ENCODE measurements at places on chromosomes 7 and 10. TPM values are rescaled to one million over a fixed set of nuclear protein-coding genes. Genes with fewer than 3 reads are reported as not detected.
A peak's percentile ranks its signal among the peaks of the same experiment; 100 is the strongest.

Gene SEMA4G
- 0.56 TPM for total RNA-seq

Gene TFPI2
- 48.9 TPM for total RNA-seq

Gene ALKBH4
- 6.1 TPM for total RNA-seq

Gene CHAT
- total RNA-seq = not detected

Gene MKRN1
- 83.0 TPM for total RNA-seq

DNA sequence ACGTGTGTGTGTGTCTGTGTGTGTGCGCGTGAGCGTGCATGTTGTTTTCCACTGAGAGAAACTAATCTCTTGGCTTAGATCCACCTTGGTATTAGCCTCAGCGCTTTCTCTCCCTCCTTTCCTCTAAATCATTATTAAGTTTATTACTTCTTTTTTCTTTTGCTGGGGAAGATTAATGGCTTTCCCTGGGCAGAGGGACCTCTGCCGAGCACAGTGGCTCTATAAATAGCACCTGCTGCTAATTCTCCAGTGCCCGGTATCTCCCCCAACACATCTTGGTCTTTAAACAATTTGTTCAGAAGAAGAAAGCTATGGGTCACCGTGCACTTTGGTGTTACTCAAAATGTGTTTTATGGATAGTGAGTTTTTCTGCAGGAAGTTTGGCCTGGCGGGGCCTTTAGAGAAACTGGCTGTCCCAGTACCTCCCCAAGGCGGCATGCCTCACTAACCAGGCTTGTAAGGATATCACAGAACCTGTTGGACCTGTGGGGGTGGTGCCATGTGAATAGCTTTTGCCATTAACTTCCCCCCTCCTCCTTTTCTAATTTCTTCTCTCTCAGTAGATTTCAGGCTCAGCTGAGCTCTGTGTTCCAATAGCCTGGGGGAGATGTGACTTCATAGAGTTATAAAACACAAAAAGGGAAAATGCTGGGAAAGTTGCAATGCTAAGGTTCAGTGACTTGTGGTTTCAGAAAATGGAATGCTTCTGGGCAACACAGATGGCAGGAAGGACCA lies 70.1 kb upstream of the RAB11FIP2 start:
- H3K27ac ChIP-seq = no peak overlapping the region
- DNase-seq = no peak
- no peak overlapping the region for H3K4me3 ChIP-seq
- H3K4me1 ChIP-seq = no peaks in the 10 kb centered on the region

DNA sequence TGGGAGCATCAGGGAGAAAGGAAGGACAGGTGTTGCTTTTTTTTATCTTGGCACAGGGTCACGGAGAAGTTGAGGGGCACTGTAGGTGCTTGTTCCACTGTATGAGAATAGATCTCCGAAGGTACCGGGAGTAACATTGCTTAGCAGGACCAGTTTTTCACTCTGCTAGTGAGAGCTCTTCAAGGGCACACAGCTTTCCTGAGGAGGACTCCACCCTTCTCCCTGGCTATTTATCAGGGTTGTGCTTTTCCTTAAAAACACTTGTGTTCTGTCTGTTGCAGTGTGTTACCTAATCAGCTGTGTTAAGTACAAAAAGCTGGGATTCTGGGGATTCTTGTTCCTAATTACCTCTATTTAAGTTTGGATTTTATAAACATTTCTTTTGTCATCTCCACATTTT lies 160.5 kb downstream of the SND1 start:
- H3K4me3 ChIP-seq = no peak overlapping the region
- H3K4me1 ChIP-seq = peaks cover 10% of the 10 kb centered on the region
- DNase-seq = no peak
- no peaks in the 10 kb centered on the region for H3K27me3 ChIP-seq
- H3K27ac ChIP-seq = no peak overlapping the region

DNA sequence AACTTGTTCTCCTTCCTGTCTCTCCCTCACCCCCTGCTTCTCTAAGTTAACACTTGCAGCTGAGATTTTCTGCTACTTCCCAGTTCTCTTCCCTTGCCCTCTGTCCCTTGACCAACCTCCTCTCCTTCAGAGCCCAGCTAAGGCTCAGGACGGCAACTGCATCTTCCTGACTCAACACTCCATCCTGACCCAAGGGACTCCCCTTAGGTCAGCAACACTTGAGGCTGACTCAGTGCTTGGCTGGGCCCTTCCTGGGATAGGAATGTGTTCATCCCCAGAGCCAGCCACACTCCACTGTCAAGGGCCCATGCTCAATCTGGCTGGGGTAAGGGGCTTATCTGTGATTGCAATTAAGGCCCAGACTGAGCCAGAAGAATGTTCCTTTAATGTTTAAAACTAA lies 3.4 kb downstream of the CALHM2 start:
- H3K4me3 ChIP-seq = no peak overlapping the region
- no peak overlapping the region for H3K27ac ChIP-seq
- DNase-seq = peak; percentile 87
- peaks cover 11% of the 10 kb centered on the region for H3K4me1 ChIP-seq
- no peaks in the 10 kb centered on the region for H3K27me3 ChIP-seq

DNA sequence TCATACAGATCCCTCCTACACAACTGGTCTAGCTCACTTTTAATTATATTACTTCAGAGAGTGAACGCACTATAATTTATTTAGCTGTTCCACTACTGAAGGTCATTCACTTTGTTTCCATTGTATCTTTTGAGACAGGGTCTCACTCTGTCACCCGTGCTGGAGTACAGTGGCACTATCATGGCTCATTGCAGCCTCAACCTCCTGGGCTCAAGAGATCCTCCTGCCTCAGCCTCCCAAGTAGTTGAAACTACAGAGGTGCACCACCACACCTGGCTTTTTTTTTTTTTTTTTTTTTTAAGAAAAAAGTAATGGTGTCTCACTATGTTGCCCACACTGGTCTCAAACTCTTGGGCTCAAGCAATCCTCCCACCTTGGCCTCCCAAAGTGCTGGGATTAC lies 49.0 kb downstream of the PIP4K2A start:
- no peaks in the 10 kb centered on the region for H3K36me3 ChIP-seq
- no peaks in the 10 kb centered on the region for H3K27me3 ChIP-seq
- DNase-seq = no peak
